ENCODE measurements at places on chromosomes 3 and 15. TPM values are rescaled to one million over a fixed set of nuclear protein-coding genes. Genes with fewer than 3 reads are reported as not detected.

Gene ALAS1
- total RNA-seq, result 51.6 TPM

Gene RASGRF1
- 0.43 TPM for total RNA-seq

Gene ADIPOQ
- not detected for total RNA-seq

Gene CCDC39
- not detected for total RNA-seq

Gene ZNF860
- total RNA-seq, result 1.7 TPM

Gene TMEM212
- not detected for total RNA-seq

Gene SERPINI1
- total RNA-seq, result 2.4 TPM

Gene PLOD2
- 98.2 TPM for total RNA-seq

Gene TGM4
- 0.03 TPM for total RNA-seq

Gene CNTN4
- total RNA-seq, result not detected

Gene TTLL13
- total RNA-seq, result 0.09 TPM

Gene GP5
- total RNA-seq, result not detected

Gene FBXO40
- not detected for total RNA-seq

Gene HHATL
- not detected for total RNA-seq

Gene GOLGA6A
- total RNA-seq, result 0.05 TPM

Gene P2RY12
- total RNA-seq, result not detected

Gene IL17RE
- total RNA-seq, result 1.1 TPM

Gene CLDN18
- not detected for total RNA-seq

Gene ACAD11
- 5.2 TPM for total RNA-seq

Gene PLA1A
- 0.29 TPM for total RNA-seq

Gene NPAP1
- total RNA-seq, result not detected

Gene SLCO2A1
- total RNA-seq, result 0.02 TPM

Gene CCDC33
- 7.3 TPM for total RNA-seq

Gene IMPG2
- total RNA-seq, result not detected

Gene CKMT1B
- 3.8 TPM for total RNA-seq

Gene THPO
- 0.06 TPM for total RNA-seq

Gene DNAH12
- 0.03 TPM for total RNA-seq
